Sigmoid colon (tissue), 7 donors: ENCODE measurements at places on chromosomes 2 and 18. TPM values are rescaled to one million over a fixed set of nuclear protein-coding genes. Genes with fewer than 3 reads are reported as not detected.

Gene NETO1
- not detected for total RNA-seq

Gene IL36G
- total RNA-seq, result not detected

Gene CERKL
- not detected for total RNA-seq

DNA sequence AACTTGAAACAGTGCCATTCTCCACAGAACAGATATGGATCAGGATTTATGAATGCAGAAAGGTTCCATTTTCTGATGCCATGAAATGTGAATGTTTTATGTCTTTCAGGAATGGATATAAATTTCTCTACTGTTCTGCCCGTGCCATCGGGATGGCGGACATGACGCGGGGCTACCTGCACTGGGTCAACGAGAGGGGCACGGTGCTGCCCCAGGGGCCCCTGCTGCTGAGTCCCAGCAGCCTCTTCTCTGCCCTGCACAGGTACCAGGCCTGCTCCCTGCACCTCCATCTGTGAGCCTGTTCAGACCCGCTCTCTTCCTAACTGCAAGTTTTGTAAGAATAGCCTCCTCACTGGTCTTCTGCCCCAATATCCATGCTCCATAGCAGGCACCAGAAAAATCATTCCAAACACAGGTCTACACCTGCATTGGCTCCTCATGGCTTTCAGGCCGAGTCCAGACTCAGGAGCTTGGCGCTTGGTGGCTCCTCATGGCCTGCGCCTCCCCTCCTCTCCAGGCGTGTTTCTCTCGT lies 68.6 kb downstream of the LPIN1 start:
- DNase-seq, result no peak
- H3K4me1 ChIP-seq, result peaks cover 4% of the 10 kb centered on the region
- H3K4me3 ChIP-seq, result no peak overlapping the region
- H3K36me3 ChIP-seq, result peaks cover 17% of the 10 kb centered on the region
- H3K27me3 ChIP-seq, result no peaks in the 10 kb centered on the region
- H3K27ac ChIP-seq, result no peak overlapping the region

- DNase-seq, result no peak
- no peaks in the 10 kb centered on the region for H3K36me3 ChIP-seq
- H3K27me3 ChIP-seq, result no peaks in the 10 kb centered on the region
These were observed 32.9 kb upstream of the ALK start for GRCh38 chr2:29954316-29954715.

DNA sequence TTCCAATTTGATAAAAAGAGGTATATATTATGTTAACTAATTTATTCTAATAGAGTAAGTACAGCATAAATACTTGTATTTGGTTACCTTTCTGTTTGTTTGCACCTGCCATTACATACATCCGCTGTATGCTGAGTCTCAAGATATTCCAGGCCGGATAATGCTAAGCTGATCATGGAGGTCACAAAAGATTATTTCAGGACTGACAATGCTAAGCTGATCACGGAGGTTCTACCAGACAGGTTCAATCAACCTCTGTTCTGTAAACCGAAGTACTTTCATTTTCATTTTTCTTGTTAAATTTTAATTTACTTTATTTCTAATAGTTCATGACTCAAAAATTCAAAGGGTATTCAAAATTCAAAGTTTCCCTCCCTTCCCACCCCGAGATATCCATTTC lies 31.1 kb downstream of the PNO1 start:
- peaks cover 31% of the 10 kb centered on the region for H3K4me1 ChIP-seq
- no peak overlapping the region for H3K4me3 ChIP-seq
- no peak for DNase-seq

DNA sequence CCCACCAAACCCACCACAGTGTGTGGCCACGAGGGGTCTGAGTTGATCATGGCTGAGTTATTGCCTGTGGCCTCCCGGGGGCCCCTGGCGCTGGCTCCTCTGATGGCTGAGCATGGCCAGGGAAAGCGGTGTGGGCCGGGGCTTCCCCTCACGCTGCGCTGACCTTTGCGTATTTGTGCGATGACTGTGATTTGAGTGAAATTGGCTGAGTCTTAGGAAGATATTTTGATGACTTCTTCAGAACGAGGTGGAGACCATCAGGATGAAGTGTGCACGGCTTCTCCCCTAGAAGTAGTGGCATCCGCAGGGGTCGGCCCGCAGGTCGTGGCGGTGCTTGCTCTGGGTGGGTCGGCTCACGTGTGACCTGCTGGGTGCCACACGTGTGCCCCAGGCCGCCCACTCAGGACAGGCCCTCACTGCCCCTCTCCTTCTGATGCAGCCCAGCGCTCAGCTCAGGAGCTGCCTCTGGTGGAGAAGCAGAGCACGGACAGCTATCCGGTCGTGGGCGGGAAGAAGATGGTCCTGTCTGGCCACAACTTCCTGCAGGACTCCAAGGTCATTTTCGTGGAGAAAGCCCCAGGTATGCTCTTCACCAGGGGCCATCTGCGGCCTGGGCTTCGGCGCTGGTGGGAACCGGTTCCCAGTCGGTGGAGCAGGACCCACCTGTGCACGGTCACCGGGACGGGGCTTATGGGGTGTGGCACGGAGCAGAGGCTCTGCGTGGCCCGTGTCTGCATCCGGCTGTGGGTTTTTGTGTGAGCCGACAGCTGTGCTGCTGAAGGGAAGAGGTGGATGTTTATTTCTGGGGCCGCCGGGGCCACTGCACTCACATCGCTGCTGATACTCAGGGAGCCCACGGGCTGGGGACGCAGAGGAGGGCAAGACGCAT lies 55.8 kb downstream of the NFATC1 start:
- H3K27me3 ChIP-seq, result no peaks in the 10 kb centered on the region
- H3K4me3 ChIP-seq, result no peak overlapping the region
- no peak for DNase-seq
- H3K4me1 ChIP-seq, result peaks cover 13% of the 10 kb centered on the region

GRCh38 chr18:6376433-6377229 lies 38.1 kb downstream of the L3MBTL4 start:
- H3K27me3 ChIP-seq, result no peaks in the 10 kb centered on the region
- DNase-seq, result no peak
- no peaks in the 10 kb centered on the region for H3K4me1 ChIP-seq
- no peaks in the 10 kb centered on the region for H3K36me3 ChIP-seq
- no peak overlapping the region for H3K4me3 ChIP-seq
- no peak overlapping the region for H3K27ac ChIP-seq

- no peaks in the 10 kb centered on the region for H3K36me3 ChIP-seq
- no peaks in the 10 kb centered on the region for H3K27me3 ChIP-seq
- no peak for DNase-seq
- no peak overlapping the region for H3K4me3 ChIP-seq
These were observed 121.8 kb downstream of the NXPH2 start for GRCh38 chr2:138658187-138658894.
